GDM1 (cell line): ENCODE measurements at places on chromosomes 6 and 20.

DNA sequence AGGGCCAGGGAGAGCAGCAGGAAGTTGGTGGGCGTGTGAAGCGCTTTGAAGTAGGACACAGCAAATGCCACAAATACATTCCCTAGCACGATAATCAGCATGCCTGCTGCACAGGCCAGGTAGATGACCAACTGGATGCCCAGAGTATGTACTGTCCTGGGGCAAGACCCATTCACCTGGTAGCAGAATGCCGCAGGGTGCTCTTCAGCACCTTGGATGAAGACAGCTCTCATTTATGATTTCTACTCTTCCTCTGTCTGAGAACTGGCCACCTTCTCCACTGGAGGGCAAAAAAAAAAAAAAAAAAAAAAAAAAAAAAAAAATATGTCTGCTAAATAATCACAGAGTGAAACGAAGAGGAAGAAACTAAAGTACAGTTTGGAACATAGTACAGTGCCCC lies at the start of gene TAAR5:
TAAR5 (minus strand) TSS at position 288 of the 400 bp plus-strand sequence; CDS start at position 233, 55 bp downstream.
- DNase-seq, result no peak

DNA sequence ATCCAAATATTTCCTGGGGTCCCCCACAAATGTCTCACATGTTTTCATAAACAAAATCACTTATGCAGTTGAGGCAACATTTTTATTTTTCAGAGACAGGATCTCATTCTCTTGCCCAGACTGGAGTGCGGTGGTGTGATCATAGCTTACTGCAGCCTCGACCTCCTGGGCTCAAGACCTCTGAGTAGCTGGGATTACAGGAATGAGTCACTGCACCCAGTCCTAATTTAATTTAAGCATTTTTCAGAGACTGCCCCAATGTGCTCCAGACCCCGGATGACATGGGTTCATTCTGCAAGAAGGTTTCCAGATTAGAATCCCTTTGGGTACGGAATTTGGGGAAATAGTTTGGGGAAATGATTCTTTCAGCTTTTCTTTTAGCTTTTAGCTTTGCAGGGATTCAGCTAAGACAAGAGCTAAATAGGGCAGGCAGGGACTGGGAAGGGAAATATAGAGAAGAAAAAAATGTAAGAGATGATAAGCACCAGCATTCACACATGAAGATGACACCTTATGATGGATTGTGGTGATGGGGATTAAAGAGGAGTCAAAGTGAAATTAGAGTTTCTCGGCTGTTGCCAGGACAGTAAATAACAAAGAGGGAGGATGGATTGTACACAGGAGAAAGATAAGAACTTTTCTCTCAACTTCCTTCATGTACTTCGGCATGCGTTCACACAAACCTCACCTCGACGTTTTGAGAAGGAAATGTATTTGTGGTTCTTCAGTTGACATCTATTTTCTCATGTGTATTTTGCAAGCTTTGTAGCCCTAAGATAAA lies 169.4 kb upstream of the TAB2 start:
- DNase-seq, result no peak

DNA sequence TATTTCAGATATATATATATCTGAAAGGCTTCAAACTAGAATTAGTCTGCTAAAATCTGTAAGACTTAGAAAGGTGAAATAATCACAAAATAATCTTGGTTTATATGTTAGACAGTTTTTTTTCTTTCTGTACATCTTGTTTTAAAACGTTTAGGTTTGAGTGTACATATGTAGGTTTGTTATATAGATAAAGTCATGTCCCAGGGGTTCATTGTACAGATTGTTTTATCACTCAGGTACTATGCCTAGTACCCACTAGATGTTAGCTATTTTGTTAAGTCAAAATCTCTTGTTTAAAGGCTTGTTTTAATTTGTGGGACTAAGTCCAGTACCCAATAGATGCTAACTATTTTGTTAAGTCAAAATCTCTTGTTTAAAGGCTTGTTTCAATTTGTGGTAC lies 1339.0 kb upstream of the CITED2 start:
- DNase-seq, result no peak

- DNase-seq, result no peak
Observed at GRCh38 chr6:152957796-152958195, 25.0 kb downstream of the FBXO5 start.

DNA sequence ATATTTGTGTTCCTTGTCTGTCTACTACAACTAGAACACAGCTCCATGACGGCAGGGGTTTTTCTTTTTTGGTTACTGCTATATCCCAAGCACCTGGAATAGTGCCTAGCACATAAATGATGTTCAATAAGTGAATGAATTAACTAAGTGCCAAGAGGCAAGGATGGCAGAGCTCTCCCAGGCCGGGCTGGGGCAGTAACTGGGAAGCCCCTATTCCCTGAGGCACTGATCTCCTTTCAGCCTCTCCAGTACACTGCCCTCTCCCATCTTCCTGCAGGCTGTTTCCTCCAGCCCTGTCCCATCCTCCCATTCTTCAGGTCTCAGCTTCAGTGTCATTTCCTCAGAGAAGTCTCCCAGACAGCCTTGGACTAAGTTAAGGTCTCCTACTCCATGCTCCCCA lies 29.0 kb upstream of the SPDEF start:
- DNase-seq, result no peak

- DNase-seq, result no peak
Observed at GRCh38 chr20:34216382-34216742, 24.9 kb upstream of the ASIP start.

DNA sequence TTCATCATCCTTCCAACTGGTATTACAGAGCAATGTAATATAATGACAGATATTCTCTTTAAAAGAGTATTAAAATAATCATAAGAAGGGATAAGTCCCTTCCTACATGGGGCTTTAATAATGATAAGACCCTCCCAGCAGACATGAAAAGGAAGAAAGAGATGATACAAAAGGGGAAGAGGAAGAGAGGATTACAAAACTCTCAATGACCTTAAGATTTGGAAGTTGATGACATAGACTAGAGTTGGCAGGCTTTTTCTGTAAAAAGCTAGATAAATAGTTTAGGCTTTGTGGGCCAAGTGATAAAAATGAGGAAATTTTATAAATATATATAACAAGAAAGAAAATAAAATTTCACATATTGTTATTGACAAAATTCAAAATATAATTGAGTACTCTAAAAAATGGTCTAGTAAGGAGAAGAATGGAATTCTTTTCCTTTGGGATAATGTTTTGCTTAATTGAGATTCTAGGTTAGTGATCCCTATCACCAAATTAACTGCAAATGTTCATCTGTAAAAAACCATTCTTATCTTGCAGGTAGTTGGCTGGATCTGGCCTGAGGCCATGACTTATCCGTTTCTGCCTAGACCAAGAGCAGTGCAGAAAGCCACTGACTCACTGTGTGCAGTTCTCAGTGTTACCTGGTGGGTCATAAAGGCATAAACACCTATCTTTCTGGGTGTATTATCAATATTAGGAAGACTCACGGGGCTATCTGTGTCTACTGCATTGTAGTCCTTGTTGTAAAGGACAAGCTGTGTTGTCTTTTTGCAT lies 11.0 kb downstream of the RIPOR2 start:
- DNase-seq, result no peak

DNA sequence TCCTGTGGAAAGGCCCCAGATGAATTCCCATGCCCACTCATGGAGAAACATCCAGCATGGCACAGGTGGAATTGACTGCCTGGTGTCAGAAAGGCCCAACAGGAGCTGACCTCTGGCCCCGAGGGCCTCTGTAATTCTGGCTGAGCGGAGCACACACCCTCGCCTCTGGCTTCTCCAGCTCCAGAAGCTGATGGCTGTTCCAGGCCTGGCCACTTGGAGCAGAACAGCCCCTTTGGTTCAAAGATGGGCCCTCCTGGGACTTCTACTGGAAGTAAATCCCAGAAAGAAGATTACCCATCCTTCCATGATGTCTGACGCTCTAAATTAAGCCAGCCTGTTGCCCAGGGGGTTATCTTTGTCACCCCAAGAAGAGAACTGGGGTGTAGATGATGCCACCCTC lies 275.1 kb upstream of the CDH4 start:
- DNase-seq, result no peak

GRCh38 chr20:46057856-46058598 lies 29.0 kb downstream of the SLC12A5 start:
- DNase-seq, result no peak

GRCh38 chr6:141354191-141354955 lies 778.4 kb upstream of the GJE1 start:
- DNase-seq, result no peak

GRCh38 chr6:158361961-158362669 lies 49.9 kb downstream of the TULP4 start:
- no peak for DNase-seq

DNA sequence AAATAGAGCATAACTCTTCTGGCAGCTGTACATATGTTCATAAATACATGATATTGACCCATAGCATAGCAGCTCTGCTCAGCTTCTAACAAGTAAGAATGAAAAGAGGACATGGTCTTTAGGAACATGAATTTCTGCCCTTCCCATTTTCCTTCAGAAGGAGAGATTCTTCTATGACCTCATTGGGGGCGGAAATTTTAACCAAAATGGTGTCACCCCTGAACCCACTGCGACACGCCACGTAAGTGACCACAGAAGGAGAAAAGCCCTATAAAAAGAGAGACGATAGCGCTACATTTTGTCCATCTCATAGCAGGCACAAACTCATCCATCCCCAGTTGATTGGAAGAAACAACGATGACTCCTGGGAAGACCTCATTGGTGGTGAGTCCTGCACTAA lies at the start of gene IL17A:
IL17A (plus strand) TSS at position 301 of the 400 bp plus-strand sequence; CDS start at position 358, 57 bp downstream.
- no peak for DNase-seq

GRCh38 chr6:6569811-6570164 lies 18.7 kb upstream of the LY86 start:
- no peak for DNase-seq

GRCh38 chr6:27176096-27176495 lies 71.4 kb upstream of the PRSS16 start:
- no peak for DNase-seq

- no peak for DNase-seq
Observed at GRCh38 chr6:52964318-52964717, 30.8 kb downstream of the GSTA4 start.

- DNase-seq, result no peak
Observed at GRCh38 chr20:3653921-3654320, 9.3 kb downstream of the GFRA4 start.

DNA sequence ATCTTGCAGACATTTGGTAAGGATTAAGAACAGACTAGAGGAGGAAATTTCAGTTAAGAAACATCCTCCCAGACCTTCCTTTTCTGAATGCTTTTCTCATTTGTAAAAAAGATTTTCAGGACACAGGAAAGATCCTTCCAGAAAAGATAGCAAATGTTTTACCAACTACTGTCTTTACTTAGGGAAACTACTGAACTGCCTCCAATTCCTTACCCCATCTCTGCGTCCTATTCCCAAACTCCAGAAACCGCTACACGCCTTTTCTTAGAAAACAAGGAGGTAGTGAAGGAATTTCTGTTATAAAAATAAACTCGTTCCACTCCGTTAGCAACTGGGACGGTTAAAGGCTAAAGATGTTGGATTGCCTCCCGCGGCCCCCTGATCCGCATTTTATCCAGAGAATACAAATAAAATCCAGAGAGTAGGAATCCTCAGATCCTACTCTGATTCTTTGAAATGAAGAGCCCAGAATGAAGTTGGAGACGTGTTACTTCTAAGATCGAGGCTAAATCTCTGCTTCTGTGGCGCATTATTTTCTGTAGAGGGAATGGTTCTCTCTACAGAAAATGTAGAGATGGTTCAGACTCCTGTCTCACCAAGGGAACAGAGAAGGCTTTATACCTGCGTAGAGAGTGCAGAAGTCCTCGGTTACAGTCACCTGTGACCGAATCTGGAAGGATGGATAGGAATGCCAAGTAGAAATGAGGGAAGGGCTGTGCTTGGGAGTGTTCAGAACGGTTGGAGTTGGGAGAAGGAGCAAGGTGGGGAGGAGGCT lies 133.0 kb downstream of the GPX5 start:
- DNase-seq, result no peak

GRCh38 chr20:12051206-12052163 lies 133.8 kb downstream of the BTBD3 start:
- no peak for DNase-seq

- DNase-seq, result no peak
Observed at GRCh38 chr6:5778317-5778857, 228.3 kb downstream of the NRN1 start.

- peak; percentile 27 for DNase-seq
Observed at GRCh38 chr6:15439410-15440025, 193.6 kb downstream of the JARID2 start.

DNA sequence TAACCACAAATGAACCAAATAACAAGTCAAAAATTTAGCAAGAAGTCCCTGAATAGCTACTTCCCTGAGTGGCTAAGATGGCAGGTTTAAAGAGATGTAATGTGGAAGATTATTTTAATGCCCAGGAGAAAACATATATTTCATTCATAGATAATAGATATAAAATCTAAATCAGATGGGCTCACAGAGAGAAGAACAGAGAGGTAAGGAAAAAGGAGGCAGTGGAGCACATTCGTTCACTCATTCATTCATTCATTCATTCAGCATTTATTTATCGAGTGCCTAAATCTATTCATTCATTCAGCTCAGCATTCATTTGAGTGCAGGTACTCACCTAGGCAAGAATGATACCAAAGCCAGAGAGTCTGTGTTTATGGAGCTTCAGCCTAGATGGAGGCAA lies 32.1 kb upstream of the IYD start:
- no peak for DNase-seq

GRCh38 chr6:51098791-51099190 lies 280.1 kb downstream of the TFAP2B start:
- no peak for DNase-seq

- DNase-seq, result no peak
Observed at GRCh38 chr20:36105711-36106226, 48.8 kb upstream of the EPB41L1 start.

- DNase-seq, result no peak
Observed at GRCh38 chr6:142696123-142697000, 248.6 kb downstream of the HIVEP2 start.

GRCh38 chr6:168959696-168960095 lies 293.9 kb downstream of the THBS2 start:
- no peak for DNase-seq

- no peak for DNase-seq
Observed at GRCh38 chr6:125195526-125195925, 42.0 kb downstream of the TPD52L1 start.

GRCh38 chr20:64143018-64143801 lies 21.0 kb upstream of the MYT1 start:
- no peak for DNase-seq

GRCh38 chr20:64159711-64160110 lies 4.5 kb upstream of the MYT1 start:
- no peak for DNase-seq

- no peak for DNase-seq
Observed at GRCh38 chr20:42646250-42646649, 543.5 kb downstream of the PTPRT start.

DNA sequence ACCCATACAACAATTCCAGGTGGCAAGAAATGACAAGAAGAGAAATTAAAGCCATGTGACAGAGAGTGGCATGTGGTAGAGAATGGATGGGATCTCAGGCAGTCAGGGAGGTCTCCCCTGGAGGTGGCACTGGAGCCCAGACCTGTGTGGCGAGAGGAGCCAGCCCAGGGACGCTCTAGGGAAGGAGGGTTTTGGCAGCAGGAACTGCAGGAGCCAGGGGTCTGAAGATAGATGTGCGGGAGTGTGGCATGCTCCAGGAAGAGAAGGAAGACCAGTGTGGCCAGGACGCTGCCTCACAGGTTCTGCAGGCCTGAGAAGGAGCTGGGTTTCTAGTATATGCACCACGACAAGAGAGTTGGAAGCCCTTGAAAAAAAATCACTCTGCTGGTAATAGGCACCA lies 45.1 kb downstream of the SPATA2 start:
- DNase-seq, result no peak
